ENCODE measurements at places on chromosomes 1 and 21.

DNA sequence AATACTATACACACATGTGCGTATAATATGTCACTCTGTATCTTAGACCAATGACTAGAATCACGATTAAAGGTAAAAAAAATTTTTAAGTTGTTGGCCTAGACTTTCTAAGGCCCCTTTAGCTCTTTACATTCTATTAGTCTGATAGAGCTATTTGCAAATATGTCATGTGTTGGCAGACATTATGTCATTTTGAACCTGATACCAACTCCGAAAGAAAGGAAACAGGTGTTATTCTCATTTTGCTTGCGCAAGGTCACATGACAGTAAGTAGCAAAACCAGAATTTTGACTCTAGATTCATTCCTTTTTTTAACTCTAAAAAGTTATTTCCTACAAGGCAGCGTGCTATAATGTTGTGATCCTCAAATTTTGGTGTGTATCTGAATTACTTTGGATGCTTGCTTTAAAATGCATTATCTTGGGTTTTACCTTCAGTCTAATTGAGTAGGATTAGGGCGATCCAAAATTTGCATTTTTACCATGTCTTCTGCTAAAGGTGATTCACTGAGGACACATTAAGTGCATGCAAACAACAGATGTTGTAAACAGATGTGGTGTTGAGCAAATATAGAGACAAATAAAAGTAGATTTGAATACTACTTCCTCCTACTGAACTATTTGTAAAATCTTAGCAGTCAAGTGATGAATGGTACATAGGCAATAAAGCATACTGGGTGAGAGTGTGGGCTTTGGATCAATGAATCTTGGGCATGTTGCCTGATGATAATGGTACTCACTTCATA, 63.5 kb upstream of the KIAA1614 start:
- no peak for DNase-seq

DNA sequence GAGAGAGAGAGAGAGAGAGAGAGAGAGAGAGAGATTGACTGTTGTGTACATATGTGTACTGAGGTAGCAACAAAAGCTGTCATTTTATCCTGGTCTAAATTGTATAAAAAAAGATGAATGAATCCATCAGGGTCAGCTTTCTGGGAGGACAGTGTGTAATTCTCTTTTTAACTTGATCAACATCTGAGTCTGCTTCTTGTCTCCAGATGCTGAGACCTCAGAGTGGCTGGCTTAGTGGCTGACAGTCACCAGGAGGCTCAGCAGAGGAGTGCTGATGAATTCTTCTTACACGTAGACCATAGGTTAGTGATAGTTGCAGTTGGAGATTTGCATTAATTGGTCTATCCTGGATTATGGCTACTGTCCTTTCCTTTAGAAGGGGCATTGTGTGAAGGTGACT, 28.5 kb upstream of the PLXNA2 start:
- DNase-seq: no peak

- DNase-seq: no peak
Observed at GRCh38 chr1:45003741-45004140, 7.4 kb downstream of the HECTD3 start.

DNA sequence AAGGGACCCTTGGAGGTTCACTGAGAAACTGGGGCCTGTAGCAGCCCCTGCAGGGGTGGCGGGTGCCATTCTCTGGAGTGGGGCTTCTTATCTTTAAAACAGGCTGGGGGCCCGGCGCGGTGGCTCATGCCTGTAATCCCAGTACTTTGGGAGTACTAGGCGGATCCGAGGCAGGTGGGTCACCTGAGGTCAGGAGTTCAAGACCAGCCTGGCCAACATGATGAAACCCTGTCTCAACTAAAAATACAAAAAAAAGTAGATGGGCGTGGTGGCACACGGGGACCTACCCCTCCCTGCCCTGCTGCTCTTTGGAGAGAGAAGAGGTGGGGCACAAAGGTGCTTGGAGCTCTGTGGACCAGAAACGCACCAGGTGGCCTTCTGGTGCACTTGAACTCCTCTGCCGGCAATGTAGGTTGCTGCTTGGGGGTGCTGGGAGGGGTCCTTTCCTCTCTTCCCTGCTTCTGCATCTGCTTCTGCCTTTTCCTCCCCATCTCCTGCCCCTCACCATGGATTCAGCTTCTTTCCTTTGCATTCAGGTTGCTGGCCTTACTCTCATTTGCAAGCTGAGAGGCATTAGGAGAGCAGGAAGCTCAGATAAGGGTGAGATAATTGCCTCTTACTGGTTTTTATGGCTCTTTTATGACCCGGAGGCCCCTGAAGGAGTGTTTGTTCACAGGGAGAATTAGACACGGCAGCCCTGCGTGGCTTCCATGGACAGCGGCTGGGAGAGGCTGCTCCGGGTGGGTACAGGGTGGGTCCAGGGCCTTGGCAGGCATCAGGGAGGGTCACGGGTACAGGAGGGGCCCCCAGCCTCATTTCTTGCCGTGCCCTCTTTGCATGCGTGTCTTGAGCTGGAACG, 57.4 kb downstream of the ARHGEF10L start:
- DNase-seq: no peak

DNA sequence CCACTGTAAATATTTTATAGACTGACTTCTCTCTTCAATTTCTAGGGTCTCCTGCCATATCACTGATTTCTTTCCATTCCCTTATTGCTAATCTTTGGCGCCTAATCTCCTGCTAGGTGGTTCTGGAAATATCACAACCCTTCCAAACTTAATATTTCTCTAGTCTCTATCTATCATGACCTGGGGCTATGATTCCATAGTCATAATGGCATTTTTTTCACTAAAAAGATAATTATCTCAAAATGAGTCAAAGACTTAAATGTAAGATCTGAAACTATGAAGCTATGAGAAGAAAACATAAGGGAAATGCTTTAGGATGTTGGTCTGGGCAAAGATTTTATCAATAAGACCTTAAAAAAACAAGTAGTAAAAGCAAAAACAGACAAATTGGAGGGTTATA, 74.2 kb downstream of the LEPR start:
- no peak for DNase-seq

DNA sequence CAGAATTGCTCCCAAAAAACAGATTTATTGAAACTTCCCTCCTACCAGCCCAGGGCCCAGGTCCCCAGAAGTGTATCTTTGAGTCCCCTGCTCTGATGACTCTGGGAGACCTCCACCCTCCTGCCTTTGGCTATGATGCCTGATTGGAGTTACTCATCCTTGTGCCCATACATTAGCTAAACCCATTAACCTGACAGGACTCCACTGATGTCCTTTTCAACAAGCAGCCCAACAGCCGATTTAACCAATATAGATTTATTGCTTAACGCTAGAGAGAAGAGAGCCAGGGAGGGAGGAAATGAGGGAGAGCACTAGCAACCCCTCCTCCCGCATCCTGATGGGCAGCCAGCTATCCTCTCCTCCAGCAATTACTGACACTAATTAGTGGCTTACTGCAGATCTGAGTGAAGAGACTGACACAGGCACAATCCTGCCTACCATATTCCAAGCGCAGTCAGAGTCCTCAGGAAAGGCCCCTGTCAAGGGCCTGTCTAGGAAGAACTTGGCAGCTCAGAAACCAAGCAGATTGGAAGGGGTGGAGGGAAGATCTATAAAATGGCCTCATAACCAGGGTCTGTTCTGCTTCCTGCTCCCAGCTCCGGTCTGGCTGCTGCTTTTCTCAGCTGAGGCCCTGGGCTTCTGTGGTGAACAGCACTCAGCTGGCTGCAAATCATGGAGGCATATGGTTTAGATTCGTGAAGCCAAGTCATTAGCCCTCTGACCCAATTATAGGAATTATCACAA, 484.5 kb upstream of the DAB1 start:
- DNase-seq: no peak

- DNase-seq: no peak
Observed at GRCh38 chr21:26437326-26438009, 135.6 kb downstream of the CYYR1 start.

Measured in activated CD4-positive, CD25-positive, alpha-beta regulatory T cell (primary cell).